Stimulated activated CD8-positive, alpha-beta memory T cell treated with anti-CD3 and anti-CD28 coated beads, Interleukin-7, amount 100 ng/mL, for 1 hour (primary cell): ENCODE measurements at places on chromosomes 11 and 22.

DNA sequence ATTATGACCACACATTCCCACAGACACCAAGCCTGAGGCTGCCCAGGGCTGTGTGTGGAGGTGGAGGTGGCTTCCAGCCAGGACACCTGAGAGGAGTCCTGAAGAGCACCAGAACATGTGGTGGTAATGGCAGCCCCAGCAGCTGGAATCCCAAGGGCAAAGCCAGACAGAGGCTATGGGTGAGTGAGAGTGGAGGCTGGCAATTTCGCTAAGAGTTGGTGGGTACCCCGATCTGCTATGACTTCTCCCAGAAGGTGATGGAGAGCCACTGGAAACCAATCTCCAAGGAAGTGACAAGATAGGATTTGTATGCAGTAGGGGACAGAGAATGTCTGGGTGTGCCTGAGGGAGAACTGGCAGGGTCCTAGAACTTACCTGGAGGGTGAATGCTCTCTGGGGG is 69.3 kb upstream of the CLTCL1 start:
- no peak for DNase-seq

GRCh38 chr11:128412847-128413791 is 174.2 kb downstream of the ETS1 start:
- no peak for DNase-seq

DNA sequence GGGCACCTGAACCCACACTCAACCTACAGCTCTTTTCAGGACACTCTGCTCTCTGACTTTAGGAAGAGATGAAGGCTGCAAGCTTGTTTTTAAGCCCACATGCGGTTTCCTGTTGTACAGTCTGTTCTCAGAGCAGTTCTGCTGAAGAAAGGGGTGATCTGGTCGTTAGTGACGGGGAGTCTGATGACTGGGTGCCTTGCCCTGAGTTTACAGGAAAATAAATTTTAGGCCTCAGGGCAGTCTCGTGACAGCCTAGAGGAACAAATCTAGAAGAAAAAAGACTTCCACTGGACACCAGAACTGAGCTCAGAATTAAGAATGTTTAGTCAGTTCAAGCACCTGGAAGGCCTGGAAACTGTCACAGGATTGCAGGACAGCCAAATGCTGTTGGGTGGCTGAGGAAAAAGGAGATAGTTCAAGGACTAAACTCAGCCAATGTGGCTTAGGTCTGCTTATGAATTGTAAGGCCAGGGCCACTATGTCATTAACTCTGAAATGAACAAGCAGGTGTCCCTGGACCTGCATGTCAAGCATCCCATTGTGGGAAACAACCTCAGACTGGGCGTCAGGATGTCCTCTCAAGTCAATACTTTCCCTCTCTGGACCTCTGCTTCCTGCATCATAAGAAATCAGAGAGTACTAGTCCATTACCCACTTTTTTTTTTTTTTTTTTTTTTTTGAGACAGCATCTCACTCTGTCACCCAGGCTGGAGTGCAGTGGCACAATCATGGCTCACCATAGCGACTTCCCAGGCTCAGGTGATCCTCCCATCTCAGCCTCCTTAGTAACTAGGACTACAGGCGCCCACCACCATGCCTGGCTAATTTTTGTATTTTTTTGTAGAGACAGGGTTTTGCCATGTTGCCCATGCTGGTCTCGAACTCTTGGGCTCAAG is 5.7 kb downstream of the PIK3IP1 start:
- DNase-seq: no peak

GRCh38 chr22:29758068-29758622 is 8.7 kb downstream of the ZMAT5 start:
- DNase-seq: no peak

DNA sequence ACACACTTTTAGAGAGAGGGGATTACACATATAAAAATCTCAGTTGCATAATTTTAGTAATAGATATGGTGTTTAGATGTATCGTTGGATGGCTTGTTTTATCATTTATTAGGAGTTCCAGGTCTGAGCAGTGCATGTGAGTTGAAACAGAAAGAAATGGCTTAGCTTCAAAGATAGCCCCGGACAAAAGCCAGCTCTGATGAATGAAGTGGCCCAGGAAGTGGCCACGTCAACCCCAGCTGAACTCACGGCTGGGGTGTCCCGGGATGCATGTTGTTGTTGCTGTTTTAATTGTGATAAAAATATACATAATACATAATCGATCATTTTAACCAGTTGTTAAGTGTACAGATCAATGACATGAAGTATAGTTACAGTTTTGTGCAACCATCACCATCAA is 1513.6 kb downstream of the BRD1 start:
- no peak for DNase-seq

GRCh38 chr11:114026355-114026754 is 33.2 kb upstream of the ZBTB16 start:
- no peak for DNase-seq

DNA sequence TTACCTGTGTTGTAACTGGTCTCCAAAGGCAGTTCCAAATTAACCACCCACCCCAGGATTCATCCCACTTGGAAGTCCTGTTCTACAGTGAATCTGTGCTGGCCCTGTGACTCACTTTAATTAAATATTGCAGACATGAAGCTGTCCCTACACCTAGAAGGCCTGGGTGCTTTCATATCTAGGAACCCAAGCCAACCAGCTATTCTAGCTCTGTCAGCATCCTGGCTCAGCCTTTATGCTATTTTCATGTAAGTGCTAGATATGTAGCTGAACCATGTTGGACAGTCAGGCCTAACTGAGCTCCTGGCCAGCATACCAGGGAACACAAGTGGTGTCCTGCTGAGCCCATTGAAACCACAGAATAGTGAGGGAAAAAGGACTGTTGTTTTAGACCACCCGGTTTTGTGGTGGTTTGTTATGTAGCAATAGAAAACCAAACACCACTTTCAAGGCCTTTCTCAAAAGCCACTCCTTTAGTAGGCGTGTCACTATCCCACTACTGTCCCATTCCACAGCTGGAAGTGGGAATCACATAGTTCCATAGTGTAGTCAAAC is 30.3 kb downstream of the CNTF start:
- DNase-seq: no peak

- DNase-seq: no peak
Measured at GRCh38 chr11:129374081-129374992, 1.3 kb upstream of the BARX2 start.

DNA sequence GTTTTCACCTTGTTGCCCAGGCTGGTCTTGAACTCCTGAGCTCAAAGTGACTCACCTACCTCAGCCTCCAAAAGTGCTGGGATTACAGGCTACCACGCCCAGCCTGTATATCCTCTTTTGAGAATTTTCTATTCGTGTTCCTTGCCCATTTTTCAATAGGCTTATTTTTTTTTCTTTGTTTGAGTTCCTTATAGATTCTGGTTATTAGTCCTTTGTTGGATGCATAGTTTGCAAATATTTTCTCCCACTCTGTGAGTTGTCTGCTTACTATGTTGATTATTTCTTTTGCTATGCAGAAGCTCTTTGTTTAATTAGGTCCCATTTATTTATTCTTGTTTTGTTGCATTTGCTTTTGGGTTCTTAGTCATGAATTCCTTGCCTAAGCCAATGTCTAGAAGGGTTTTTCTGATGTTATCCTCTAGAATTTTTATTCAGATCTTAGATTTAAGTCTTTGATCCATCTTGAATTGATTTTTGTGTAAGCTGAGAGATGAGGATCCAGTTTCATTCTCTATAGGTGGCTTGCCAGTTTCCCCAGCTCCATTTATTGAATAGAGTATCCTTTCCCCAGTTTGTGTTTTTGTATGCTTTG is 17.7 kb upstream of the ZBED5 start:
- DNase-seq: no peak

DNA sequence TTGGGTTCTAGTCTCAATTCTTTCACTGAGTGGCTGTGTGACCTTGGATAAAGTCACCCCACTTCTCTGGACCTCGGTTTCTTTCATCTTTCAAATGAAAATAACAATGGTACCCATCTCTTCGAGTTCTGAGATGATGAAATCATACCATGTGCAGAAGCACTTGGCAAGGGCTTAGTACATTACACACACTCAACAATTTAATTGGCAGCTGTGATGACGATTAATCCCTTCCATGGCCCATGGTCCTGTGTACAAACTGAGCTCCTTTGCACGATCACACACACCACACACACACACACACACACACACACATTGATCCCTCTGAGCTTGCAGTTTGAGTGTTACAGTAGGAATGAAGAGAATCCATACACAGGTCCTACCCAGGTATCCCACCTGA is 103.4 kb upstream of the ASPHD2 start:
- no peak for DNase-seq

DNA sequence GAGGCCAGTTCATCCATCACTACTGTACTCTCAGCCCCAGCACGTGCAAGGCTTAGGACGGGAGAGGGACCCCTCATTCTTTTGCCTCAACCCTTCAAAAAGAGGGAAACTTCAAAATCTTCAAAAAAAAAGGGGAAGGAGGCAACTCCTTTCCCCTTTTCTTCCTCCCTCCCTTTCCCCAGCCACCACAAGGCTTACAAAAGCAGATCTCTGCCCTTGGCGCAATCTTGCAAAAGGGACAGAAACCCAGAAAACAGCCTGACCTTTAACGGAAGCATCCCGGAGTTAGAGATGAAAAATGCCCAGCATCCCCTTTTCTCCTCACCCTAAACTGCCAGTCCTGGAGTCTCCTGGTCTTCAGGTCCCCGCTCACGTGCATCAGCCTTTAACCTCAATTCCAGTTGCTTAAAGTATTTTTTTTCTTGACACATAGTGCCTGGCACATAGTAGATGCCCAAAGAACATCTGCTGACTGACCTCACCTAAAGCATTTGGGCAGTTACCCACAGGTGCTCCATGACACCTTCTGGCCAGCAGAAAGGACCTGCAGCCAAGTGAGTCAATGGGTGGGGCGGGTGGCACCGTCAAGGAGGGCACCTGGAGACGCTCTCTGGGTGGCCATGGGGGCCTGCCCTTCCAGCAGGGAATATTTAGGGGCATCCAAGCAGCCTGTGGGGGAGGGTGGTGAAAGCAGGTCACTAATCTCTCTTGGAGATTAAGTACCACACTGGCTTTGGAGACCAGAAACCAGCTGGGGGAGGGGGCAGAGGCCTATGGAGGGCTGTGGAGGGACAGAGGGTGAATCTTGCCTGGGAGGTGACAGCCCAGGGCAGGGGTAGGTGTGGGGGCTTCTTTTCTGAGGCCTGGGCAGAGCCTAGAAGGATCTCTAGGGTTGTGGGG is 16.3 kb downstream of the NECTIN1 start:
- no peak for DNase-seq

GRCh38 chr11:111097191-111097590 is 148.3 kb upstream of the POU2AF2 start:
- DNase-seq: no peak

- DNase-seq: no peak
Measured at GRCh38 chr11:131413217-131413616, 42.8 kb downstream of the NTM start.

GRCh38 chr11:111983187-111983986 is 41.8 kb upstream of the DLAT start:
- DNase-seq: no peak

GRCh38 chr11:114876234-114876633 is 197.9 kb downstream of the NXPE2 start:
- no peak for DNase-seq

GRCh38 chr11:67646535-67647336 is 3.8 kb downstream of the ACY3 start:
- no peak for DNase-seq

GRCh38 chr11:13111813-13112130 is 102.7 kb downstream of the RASSF10 start:
- no peak for DNase-seq

GRCh38 chr11:56889986-56890385 is 98.7 kb upstream of the OR5AK2 start:
- no peak for DNase-seq

DNA sequence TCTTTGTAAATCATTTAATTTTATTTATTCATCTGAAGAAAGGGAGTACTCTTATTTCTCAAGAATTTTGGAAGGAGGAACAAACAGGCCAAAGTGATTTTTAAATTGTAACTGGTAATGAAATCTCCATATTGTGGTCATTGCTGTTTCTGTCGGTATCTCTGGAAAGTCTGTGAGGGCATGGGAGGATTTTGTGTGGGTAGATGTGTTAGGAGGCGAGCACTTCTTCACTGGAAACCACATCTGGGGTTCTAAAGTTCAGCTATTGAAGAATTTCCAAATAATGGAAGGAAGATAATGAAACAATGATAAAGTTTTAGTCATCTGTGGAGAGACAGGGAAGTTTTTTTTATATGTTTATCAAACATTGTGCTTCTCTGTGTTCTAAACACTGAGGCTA is 6.6 kb downstream of the TRIM34 start:
- DNase-seq: no peak

DNA sequence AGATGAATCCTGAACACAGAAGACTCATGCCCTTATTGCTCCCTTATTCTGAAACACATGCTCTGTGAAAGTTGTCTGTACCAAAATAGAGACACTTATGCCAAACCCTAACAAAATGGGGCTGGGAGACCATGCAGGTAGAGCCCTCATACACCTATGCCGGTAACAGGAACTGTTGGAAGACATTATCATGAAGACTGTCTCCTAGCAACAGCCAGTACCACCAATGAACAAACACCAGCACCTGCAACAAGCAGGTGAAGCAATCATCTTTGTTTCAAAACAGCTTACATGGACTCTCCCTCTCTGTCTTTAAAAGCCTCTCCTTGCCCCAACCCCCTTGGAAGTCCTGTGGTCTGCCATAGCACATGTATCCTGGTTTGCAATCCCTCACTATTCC is 17.2 kb downstream of the SLC5A4 start:
- no peak for DNase-seq

DNA sequence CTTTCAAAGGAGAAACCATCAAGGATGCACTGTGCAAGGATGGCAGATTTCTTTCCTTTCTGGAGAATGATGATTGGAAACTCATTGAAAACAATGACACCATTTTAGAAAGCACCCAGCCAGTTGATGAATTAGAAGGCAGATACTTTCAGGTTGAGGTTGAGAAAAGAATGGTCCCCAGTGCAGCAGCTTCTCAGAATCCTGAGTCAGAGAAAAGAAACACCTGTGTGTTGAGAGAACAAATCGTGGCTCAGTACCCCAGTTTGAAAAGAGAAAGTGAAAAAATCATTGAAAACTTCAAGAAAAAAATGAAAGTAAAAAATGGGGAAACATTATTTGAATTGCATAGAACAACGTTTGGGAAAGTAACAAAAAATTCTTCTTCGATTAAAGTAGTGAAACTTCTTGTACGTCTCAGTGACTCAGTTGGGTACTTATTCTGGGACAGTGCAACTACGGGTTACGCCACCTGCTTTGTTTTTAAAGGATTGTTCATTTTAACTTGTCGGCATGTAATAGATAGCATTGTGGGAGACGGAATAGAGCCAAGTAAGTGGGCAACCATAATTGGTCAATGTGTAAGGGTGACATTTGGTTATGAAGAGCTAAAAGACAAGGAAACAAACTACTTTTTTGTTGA is 9.8 kb downstream of the FAM111A start:
- no peak for DNase-seq

GRCh38 chr11:93526346-93526633 is 16.9 kb downstream of the SMCO4 start:
- no peak for DNase-seq

- DNase-seq: no peak
Measured at GRCh38 chr11:109892321-109892794, 200.8 kb upstream of the ZC3H12C start.

- no peak for DNase-seq
Measured at GRCh38 chr11:74755395-74755995, 6.8 kb downstream of the RNF169 start.

- DNase-seq: no peak
Measured at GRCh38 chr11:35046681-35047080, 92.3 kb upstream of the CD44 start.
